NCI-H1092 (cell line): ENCODE measurements at places on chromosomes 11 and 22.

DNA sequence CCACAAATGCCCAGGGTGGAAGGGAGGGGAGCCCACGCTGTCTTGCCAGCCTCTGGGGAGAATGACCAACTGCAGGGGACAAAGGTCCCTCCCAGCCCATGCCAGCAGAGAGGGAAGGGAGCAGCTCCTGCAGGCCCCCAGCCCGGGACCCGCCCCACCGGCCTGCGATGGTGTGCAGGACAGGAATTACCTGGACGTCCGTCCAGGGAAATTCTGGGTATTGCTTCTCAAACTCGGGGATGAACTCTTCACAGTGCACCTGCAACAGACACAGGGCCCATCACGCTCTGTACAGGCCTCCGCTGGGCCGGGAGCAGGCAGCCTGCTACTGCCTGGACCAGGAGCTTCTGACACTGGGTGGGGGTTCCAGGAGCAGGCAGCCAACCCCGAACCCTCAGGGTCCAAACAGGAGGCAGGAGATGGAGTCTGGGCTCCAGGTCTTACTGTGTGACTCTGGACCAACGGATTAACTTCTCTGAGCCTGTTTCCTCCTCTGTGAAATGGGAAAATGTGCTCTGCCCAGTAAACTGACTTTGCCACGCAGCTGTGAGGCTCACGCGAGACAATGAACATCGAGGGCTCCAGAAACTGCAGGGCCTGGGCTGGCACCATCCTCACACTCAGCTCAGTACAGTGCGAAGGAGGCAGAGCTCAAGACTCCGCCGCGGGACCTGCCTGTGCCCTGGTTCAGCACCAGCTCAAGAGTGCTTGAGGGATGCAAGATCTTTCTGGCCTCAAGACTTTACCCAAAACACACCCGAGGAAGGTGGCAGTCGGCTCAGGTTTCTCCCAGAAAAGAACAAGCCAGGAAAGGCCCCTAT is 17.4 kb downstream of the TTLL12 start:
- no peak for DNase-seq

GRCh38 chr11:2699185-2699530 is 636 bp downstream of the KCNQ1OT1 start:
- no peak for DNase-seq

DNA sequence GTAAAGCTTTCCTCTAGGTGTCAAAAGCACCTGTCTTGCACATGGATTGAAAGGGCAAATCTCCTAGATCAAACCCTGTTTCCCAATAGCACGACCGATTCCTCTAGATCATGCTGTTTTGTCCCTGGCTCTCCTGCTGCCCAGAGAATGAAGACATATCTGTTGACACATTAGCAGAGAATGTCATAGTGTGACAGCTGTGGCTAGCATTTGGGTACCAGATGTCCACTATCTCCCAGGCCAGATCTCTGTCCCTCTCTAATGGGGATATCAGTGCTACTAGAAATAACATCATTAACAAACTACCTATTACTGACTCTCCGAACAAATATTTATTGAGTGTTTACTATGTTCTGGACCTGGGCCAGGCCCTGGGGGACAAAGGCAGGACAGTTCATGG is 72.4 kb upstream of the ISX start:
- DNase-seq, result no peak

DNA sequence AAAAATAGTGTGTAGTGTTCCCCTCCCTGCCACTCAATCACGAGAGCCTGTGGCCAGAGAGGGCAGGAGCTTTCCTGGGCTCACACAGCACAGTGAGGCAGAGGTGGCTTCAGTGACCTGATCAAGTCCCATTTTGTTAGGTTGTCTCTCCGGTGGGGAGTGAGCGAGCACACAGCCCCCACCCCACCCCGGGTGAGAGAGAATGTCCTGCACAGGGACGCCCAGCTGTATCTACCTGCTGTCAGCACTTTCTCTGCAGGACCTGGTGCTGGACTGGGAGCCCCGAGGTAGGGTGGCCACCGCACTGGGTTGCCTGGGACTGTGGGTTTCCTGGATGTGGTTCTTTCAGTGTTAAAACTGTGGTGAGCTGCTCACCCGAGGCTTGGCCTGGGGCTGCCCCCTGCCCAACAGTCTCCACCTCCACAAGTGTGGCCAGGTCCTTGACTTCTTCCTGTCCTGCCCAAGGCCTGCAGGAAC is 6.1 kb downstream of the CAPN5 start:
- DNase-seq, result no peak

GRCh38 chr22:29207562-29208501 is 2.1 kb downstream of the EMID1 start:
- DNase-seq, result no peak

- DNase-seq, result no peak
These were observed 5.1 kb downstream of the FAM118A start for GRCh38 chr22:45314786-45315185.

DNA sequence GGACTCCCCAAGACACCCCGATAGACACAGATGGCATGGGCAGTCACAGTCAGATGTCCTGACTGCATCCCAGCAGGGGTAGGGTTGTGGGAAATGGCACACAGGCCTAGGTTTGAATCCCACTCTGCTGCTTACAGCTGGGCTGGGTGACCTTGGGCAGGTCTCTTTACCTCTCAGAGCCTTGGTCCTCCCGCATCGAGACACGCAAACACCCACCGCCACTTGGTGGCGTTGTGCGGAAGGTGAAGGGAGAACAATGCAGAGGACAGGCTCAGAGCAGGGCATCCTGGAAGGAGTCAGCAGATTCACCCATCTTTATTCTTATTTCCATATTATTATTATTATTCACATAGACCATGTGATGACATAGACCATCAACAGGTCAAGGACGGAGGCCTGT is 140.5 kb downstream of the MIAT start:
- DNase-seq, result no peak

GRCh38 chr22:27723708-27724107 is 77.8 kb downstream of the MN1 start:
- DNase-seq, result no peak

GRCh38 chr11:24375931-24376330 is 120.9 kb upstream of the LUZP2 start:
- DNase-seq, result no peak

- no peak for DNase-seq
These were observed 20.0 kb downstream of the MICAL2 start for GRCh38 chr11:12130180-12130980.

- no peak for DNase-seq
These were observed 1.5 kb upstream of the GGT1 start for GRCh38 chr22:24601217-24602104.

DNA sequence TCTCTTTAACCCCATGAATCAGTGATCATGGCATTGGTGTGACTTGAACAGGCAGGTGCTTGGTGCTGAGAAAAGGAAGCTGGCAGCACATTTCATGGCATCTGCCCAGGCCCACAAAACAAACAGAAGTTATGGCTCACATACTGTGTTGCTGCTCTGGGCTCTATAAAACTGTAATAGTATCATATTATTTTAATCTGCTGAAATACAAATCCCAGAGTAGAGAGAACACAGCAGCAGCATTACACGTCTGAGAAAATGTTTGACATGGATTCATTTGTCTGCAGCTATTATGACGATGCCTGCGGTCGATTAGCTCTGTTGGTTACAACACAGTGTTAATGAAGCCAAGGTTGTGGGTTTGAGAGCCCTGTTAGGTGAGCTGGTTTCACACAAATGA is 80.8 kb downstream of the ALX4 start:
- peak; percentile 22 for DNase-seq

DNA sequence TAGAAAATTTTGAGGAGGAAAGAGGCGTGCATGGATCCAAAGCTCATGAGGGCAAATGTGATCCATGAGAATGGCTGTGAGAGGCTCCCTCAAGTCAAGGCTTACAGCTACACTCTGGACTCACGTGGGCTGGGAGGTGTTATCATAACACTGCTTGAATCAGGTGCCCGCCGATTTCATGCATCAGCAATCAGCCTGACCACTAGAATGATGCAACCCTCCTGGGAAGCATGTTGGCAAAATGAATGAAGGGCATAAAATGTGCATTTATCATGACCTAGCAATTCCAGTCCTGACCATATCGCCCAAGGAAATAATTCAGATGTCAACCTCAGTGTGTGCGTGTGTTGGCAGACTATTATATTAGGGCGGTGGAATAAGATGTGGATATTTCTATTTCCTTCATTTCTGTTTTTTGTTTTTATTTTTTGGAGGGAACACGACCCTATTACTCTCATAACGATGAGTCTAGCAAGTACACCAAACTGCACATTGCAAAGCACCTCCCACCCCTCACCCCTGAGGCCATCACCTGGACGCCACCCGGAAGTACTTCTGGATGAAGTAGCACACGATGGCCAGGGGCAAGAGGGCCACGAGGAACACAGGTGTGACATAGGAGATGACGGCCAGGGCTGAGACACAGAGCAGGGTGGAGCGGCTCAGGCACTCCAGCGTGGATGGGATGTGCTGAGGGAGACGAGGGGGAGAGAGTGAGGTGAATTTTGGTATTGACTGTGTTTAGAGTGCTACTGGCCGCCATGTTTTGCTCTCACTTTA is 15.7 kb upstream of the KCNJ11 start:
- DNase-seq, result no peak

GRCh38 chr22:26435327-26436093 is 6.5 kb downstream of the ASPHD2 start:
- DNase-seq, result no peak

DNA sequence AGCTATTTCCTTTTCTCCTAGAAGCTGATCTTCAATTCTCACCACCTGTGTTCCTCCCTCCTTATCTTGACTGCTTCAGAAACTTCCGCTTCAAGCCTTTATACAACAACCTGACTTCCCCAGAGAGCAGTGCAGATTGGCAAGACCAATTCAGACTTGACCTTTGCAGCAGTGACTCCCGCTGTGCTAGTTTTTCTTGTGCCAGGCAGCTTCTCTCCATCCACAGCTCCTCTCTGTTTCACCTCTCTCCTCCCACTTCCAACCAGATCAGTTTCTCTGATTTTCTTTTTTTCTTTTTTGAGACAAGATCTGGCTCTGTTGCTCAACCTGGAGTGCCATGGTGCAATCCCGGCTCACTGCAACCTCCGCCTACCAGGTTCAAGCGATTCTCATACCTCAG is 74.3 kb downstream of the GRAMD1B start:
- DNase-seq, result no peak

DNA sequence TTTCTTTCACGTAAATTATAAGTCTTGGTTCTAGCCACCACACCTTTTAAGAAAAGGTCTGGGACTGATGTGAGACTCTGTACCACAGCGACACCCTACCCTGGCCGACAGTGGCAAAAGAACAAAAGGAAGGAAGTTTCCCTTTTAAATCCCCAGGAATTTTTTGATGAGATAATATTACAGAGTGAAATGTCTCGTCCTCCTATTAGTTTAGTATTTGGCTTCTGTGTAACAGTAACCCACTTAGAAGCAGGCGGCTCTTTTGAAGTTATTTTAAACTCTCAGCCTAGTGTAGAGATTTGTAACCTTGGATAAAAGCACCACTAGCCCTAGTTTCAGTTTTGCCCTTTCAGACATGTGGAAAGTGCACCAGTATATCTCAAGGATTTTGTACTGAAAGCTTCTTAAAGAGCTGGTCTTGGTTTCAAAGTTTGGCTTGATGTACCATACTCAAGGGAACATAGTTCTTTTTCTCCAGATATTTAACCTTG is 84.1 kb downstream of the C22orf31 start:
- DNase-seq, result no peak

DNA sequence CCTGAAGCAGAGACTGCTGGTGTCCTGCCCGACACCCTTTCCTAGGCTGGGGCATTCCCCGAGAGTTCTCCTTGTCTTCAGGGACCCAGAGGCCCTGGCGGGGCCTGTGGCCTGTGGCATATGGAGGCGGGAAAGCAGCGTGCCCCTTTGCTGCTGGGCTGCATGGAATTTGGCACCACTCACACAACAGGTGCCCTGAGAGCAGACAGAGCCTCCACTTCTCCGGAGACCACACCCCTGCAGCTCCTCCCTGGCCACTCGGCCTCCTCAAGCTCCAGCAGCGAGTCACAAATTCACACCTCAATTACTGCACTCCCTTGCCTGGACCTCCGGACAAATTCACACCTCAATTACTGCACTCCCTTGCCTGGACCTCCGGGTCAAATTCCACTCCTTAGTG is 1375.2 kb downstream of the TBC1D22A start:
- no peak for DNase-seq

GRCh38 chr11:131195661-131196517 is 174.5 kb upstream of the NTM start:
- peak; percentile 92 for DNase-seq

GRCh38 chr11:112023104-112023503 is 2.1 kb upstream of the DLAT start:
- DNase-seq, result no peak

- DNase-seq, result no peak
These were observed 908 bp downstream of the PLCB3 start for GRCh38 chr11:64252003-64252872.

DNA sequence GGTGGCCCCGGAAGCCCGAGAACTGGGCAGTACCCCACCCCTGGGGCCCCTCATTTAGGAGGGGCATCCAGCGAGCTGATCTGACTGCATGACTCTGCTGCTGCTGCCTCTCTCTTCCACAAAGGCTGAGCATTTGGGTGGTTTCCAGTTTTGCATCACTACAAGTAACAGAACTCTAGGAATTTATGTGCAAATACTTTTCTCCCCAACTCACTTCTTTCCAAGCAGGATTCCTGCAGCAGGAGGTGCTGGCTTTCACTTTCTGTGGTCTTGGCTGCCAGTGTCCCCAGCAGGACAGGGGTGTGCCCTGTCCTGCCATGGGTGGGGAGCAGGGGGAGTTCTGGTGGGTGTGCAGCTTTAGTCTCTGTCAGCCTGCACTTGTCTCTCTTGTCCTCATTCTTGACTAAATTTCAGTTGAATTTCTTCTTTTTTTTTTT is 21.2 kb downstream of the UPB1 start:
- DNase-seq, result no peak

- no peak for DNase-seq
These were observed 27.8 kb downstream of the LIMK2 start for GRCh38 chr22:31239771-31240370.

GRCh38 chr22:23180893-23181720 is 798 bp downstream of the BCR start:
- no peak for DNase-seq

- DNase-seq, result no peak
These were observed 120.9 kb downstream of the SLC17A6 start for GRCh38 chr11:22459048-22459447.

DNA sequence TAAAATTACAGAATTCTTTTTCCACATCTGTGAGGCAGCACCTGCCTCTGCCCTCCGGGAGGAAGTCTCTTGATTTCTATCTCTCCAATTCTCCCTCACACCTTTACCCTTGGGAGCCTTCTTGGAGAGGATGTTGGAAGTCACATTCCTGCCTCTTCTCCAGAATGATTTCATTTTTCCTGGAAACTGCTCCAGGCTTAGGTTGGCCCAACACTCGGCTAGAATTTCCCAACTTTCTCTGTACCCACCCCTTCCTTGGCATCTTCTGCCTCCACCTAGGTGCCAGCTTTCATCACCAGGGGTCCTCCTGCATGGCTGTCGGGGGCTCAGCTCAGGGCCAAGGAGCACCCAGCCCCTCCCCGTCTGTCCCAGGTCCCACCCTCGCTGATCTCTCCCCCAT is 43.2 kb downstream of the SLCO2B1 start:
- DNase-seq, result no peak
